GM04503 (cell line): ENCODE measurements at places on chromosomes 13 and 19.

GRCh38 chr13:31038834-31039552 lies 106.5 kb downstream of the TEX26 start:
- DNase-seq: no peak

- no peak for DNase-seq
Observed at GRCh38 chr13:91347996-91348905, 764 bp downstream of the MIR17HG start.

- no peak for DNase-seq
Observed at GRCh38 chr13:104592545-104593250, 1526.5 kb upstream of the SLC10A2 start.

DNA sequence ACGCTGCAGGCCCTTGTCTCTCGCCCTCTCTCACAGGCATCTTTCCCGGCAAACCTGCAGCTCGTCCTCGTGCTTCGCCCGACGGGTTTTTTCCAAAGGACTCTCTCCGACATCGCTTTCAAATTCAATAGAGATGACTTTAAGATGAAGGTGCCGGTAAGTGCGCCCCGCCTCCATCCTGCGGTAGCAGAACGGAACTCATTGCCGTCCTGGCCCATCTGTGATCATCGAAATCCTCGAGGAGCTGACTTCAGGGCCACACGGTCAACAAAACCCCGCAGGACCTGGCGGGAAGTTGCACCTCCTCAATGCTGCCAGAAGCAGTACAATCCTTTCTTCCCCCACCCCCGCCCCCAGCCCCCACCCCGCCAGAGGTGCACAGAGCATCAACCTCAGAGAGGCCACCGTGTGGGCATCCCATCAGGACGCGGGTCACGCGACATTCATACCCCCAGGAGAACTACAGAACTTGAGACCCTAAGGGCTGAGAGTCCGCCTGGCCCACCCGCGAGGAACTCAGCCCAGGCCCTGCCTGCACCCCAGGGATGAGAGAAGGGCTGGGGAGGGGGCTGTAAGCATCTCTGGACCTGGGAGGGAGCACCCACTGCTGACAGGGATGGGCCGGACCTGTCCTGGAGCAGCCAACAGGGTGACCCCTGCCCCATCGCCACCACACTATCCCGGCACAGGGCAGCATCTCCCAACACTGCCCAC lies 44.9 kb upstream of the F7 start:
- DNase-seq: no peak

- peak; percentile 77 for DNase-seq
Observed at GRCh38 chr13:98399756-98400155, 177.2 kb downstream of the STK24 start.

DNA sequence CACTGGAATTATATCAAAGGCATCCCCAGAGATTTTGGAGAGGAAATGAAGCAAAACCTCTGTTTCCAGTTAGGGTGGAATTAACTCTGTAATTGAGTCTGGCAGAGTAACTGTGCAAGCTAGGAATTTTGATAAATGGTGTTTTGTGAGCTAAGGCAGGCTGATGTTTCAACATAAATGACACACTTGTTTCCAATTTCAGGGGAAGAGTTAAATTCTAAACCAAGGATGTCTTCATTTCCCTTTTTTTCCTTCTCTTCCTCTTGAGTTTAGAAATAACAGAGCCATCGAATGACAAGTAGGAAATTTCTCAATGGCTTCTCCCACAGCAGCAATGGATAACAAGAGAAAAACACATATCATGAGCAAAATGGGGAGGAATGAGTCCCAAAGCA lies 131.2 kb downstream of the IRS2 start:
- DNase-seq: no peak

- DNase-seq: no peak
Observed at GRCh38 chr13:64347664-64348063, 2882.5 kb downstream of the PCDH9 start.

GRCh38 chr19:51708811-51709210 lies 15.0 kb downstream of the HAS1 start:
- no peak for DNase-seq

DNA sequence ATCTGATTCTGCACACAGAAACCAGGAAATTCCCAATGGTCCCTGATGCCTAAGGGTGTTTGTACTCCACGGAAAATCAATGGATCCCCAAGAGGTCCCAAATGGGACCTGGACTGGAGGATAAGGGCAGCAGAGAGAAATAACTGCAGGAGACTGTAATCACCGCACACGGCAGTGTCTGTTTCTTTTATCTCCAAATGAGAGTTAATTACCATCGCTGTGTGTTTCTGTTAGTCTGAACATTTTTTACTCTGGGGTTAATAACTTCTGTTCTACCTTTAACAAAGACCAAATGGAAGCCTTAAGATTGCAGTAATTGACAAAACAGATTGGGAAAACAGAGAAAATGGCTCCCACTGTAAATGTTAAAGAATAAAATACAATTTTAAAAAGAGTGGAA lies 320.9 kb downstream of the DCLK1 start:
- no peak for DNase-seq

DNA sequence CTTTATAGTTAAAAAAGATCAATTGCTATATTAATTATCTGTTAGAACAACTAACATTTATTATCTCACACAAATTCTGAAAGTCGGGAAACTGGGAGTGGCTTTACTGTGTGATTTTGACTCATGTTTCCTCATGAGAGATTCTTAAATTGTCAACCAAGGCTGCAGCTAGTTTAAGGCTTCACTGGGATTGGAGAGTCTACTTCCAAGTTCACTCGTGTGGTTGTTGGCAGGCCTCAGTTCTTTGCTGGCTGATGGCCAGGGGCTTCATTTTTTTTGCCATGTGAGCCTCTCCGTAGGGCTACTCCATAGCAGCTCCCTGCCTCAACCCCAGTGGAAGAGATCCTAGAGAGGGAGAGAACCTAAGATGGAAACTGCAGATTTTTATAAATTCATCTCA lies 24.5 kb upstream of the LPAR6 start:
- no peak for DNase-seq

DNA sequence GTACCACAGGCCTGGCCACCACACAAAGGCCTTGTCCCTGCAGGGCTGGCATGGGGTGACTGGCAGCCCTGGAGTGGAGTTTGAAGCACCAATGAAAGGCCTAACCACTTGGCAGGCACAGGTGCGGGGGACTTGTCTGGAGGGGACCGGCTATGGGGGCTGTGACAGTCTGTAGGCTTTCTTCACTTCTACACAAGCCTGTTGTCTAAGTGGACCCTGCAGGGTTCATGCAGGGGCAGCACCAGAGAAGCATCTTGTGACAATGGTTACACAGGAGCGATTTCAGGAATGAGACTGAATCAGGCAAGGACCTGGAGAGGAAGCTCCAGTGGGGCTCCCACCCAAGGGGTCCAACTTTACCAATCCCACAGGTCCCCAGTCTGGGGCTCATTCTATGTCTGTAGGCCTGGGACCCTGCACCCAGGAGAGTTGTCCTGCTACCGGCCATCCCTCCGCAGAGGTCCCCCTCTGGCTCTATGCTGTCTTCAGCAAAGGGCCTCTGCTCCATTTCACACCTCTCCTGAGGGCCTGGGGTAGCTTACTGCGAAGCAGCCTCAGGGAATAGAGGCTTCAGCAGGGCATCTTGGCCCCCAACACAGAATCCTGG lies 2.3 kb upstream of the ZNF837 start:
- DNase-seq: no peak

DNA sequence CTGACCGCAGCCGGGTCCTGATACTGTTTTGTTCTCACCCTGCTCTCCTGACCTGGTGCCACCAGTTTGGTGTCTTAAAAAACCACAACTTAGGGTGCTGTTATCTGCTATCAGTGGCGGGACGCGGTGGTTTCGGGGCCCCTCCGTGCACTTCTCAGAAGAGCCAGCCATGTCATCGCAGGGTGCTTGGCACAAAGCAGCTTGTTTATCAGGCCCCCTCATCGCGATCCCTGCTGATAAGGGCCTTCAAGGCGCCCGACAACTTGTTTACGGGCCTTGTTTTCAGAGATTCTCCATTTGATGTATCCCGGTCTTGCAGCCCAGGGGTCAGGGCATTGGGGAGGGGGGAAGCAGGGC lies 58.1 kb upstream of the KLF2 start:
- no peak for DNase-seq

DNA sequence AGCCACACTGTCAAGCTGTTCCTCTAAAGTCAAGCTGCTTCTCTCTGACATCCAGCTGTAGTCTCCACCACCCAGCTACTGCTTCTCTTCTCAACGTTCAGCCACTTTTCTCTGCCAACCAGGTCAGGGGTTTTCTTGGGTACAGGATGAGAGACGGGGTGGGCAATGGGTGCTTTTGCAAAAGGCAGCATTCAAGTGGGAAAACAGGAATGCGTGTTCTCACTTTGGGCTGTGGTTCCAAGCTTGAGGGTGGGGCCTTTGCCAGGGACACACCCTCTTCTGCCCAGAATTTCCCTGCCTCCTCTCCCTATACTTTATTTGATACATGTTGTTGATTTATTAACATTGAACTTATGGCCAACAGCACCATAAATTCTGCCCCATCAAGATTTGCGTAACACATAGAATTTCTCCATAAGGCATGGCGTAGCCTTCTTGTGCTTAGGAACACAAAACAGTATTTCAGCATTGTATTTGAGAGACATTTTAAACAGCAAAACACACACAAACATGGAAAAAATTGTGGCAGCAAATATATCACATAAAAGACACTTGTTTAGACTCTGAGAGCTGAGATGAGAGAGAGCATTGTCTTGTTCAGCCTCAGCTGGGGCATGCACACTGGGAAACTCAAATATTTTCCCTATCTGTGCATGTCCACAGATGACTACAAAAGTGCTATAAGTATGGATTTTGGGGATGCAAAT lies 392.8 kb downstream of the SLITRK6 start:
- DNase-seq: no peak

- no peak for DNase-seq
Observed at GRCh38 chr13:44575741-44576350, at the start of gene TSC22D1. TSC22D1 (minus strand) TSS chr13:44576330; CDS start chr13:44576074, 256 bp downstream.

DNA sequence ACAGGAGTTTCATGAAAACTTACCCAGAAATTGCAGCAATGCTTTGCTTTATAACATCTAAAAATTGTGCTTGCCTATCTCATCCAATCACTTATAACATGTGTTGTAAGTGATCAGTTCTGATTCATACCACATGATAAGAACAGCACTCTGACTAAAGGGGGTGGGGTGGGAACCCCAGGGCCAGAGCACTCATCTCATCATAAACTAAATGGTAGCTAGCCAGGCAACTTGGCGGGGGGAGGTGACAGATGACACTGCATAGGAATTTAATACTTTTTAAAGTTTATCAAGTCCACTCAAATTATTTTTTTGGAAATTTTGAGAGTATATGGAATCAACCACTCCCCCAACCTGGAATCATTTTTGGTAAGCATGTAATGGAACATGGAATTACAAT lies 42.1 kb downstream of the FOXO1 start:
- no peak for DNase-seq

GRCh38 chr19:7288977-7289376 lies 5.2 kb downstream of the INSR start:
- no peak for DNase-seq
